ENCODE measurements at places on chromosomes 4 and X.

- DNase-seq: peak; percentile 27
Observed at GRCh38 chrX:123648028-123648810, 84.6 kb downstream of the THOC2 start.

DNA sequence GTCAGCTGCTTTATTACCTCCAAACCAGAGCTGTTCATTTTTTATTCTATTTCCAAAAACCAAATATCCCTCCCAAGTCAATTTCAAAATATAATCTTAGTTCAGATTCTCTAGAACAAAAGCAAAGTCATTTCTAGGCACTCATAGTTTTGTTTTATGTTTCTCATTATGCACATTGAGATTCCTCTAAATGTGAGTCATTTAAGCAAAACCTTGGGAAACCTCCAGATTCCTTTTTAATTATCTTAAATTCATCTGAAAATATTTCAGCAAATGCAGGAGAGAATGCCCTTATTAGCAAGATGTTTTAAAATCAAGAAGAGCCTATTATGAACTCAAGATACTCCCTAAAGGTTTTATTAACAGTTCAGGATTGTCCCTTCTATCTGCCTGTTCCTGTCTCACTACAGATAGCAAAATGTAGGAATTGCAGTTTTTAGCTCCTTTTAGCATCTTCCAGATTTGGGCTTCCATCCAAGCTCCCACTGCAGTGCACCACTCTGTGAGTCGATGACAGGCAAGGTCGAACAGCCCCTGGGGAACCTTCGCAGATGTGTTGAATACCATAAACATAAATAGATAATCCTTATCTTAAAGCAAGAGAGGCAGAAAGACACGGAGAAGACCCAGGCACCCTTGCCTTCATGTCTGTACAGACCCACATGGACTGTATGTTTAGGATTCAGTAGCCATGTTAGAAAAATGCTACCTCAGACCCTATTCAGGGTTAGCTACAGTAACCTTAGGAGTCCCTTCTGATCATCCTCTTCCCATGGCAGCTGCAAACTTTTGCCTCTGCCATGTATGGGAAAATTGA, 11.3 kb upstream of the SLC9A7 start:
- DNase-seq: no peak

- no peak for DNase-seq
Observed at GRCh38 chr4:137514406-137515111, 17.7 kb downstream of the PCDH18 start.

GRCh38 chrX:151695583-151696340, 504 bp downstream of the PRRG3 start:
- DNase-seq: peak; percentile 6

- DNase-seq: no peak
Observed at GRCh38 chr4:55507612-55508011, 39.1 kb downstream of the CLOCK start.

GRCh38 chr4:7341491-7342222, 93.1 kb downstream of the PSAPL1 start:
- no peak for DNase-seq

- no peak for DNase-seq
Observed at GRCh38 chr4:168604496-168605373, 107.9 kb downstream of the PALLD start.

- no peak for DNase-seq
Observed at GRCh38 chrX:151774421-151774820, 39.9 kb downstream of the CNGA2 start.

- DNase-seq: no peak
Observed at GRCh38 chrX:124348182-124348581, 1.8 kb downstream of the SH2D1A start.

DNA sequence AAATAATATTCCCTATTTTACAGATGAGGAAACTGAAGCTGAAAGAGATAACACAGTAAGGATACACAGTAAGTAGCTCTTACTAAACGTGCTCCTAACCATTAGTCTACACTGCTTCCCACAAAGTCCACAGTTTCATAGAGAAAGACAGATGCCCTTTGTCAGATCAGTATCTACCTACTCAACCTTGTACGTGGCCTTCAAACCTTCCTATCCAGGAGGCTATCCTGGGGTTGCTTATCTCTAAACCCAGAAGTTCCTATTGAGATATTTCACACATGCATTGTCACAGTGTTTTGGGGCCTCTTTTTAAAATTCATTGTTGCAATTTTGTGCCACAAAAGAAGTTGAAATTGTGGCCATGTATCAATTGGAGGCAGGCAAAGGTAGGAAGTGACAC, 208.0 kb downstream of the ENOX2 start:
- DNase-seq: no peak

DNA sequence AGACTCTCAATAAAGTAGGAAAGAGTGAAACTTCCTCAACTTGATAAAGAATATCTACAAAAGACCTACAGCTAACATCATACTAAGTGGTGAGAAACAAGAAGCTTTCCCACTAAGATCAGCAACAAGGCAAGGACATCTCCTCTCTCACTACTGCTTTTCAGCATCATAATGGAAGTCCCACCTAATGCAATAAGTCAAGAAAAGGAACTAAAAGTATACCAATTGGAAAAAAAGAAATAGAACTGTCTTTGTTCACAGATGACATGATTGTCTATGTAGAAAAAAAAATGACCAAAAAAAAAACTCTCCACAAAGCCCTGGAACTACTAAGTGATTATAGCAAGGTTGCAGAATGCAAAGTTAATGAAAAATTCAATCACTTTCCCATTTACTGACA, 25.1 kb upstream of the SH3RF1 start:
- no peak for DNase-seq

- DNase-seq: no peak
Observed at GRCh38 chrX:68177542-68177941, 255.8 kb downstream of the OPHN1 start.

DNA sequence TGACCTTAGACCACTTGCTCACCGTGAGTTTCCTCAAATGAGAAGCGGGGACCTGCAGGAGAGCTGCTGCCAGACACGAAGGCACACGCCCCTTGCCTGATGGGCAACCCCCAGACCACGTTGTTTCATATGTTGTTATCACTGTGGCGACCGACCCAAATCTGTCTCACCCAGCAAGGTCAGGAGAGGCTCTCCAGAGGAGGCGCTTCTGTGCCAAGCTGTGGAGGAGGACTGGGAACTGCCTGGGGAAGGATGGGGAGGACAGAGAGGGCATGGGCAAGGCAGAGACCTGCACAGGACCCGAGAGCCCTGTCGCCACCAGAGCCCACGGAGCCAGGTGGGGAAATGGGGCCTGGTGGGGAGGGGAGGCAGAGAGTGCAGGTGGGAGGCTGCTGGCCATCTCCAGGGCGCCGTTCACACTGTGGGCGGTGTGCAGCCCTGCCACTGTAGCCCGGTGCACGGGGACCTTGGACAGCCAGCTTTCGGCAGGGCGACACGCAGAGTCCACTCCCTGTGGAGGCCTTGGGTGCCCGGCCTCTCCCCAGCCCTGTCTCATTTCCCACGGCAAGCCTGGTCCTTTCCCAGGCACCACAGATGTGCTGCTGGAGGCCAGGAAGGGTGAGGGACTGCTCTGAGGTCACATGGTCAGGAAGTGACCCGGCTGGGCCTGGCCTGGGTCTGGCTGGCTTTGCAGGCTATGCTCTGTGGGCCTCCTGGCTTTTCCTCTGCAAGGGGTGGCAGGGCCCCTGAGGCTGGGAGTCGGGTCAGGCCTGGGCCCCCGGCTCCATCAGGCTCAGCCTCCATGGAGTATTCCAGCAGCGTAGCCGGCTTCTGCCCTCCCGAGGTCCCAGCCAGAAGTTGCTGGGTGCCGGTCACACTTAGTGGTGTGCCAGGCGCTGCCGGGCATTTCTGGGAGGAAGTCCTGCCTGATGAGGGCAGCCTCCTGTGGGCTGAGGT, 3.2 kb downstream of the HTRA3 start:
- no peak for DNase-seq

DNA sequence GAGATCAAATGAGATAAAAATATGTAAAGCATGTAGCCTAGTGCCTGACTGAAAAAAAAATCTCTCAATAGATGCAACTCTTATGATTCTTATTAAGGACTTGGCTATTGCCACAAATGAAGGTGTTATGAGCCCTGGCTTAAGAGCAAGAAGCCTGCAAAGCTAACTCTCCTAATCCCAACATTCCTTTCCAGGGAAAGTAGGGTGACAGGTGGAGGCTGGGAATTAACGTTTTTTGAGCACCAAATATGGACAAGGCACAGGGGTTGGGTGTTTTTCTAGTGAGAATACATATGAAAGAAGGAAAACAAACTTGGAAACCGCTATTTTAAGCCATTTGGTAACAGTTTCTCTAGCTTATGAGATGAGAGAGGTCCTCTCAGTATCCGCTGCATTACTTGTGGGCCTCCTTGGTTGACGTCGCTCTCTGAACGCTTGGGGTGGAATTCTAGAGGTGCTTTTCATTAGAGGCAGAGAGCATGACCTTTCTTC, 2.4 kb downstream of the RHOH start:
- no peak for DNase-seq

DNA sequence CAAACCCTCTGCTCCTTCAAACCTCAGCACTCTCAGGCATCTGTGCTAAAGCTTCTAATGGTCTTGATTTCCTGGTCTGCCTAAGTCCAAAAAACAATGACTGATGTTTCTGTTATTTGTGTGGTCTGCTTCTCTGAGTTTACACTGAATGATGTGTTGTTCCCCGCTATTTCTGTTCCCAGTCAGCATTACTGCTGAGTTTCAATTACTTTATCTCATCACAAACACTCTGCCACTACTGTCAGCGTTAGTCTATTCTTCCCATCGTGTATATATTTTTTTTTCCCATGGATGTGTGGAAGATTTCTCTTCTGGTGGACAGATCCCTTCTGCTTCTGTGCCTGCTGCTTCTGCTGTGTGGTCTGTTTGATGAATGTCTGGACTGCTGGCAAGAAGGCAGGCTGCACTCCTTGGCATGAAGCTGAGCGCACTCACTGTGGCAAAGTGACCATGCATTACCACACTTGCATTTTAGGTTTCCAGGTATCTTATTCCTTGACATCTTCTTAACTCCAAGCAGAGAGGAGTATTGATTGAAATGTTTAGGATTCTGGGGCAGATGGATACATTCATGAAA, 106.9 kb upstream of the PAQR3 start:
- DNase-seq: no peak

GRCh38 chrX:153299855-153300254, 21.7 kb downstream of the PNMA6F start:
- no peak for DNase-seq

- DNase-seq: peak; percentile 18
Observed at GRCh38 chr4:154642373-154643009, 30.0 kb upstream of the FGG start.

- peak; percentile 93 for DNase-seq
Observed at GRCh38 chrX:134171661-134172587, 65.1 kb upstream of the CCDC160 start.

- DNase-seq: peak; percentile 60
Observed at GRCh38 chrX:143634309-143634662, 1.6 kb downstream of the SLITRK4 start.

DNA sequence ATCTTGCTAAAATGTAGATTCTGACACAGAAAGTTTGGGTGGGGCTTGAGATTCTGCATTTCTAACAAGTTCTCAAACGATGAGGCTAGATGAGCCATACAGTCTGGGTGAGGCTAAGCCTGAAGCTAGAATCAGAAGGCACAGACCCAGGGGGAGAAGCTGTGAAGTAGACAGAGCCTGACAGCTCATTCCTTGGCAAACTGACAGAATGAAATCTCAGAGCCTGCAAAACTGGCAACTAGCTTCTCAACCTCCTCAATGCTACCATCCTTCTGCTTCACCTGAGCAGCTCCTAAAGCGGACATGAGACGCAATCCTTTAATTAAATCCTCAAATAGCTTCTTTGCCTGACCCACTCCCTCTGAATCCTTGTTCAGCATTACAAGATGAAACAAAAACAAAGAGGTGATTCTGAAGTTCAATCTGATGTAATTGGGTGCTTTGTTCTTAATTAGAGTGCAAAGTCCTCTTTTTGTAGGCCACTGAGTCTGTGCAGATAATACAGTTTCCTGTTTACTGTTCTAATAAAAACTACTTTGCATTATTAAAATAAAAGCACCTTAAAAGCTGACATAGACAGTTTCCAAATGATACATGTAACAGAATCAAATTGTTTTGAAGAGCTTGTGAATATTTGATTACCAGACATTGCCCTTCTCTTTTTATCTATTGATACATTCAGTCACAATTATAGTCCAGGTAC, 71.0 kb upstream of the BMP2K start:
- no peak for DNase-seq

DNA sequence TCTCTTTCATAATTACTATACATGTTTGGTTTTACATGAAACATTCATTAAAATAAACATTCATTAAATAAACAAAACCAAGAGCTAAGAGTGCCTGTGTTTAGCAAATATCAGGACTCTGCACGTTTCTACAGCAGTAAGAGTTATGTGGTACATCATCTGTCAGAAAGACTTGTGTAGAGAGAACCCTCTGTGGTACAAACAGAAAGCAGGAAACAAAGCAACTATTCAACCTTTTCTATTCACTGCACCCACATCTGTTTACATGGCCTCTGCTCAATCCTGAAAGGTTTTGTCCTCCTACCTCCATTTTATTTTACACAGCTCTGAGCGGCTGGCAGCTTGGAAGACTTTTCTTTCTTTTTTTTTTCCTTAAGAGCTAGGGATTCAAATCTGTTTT, 90.7 kb upstream of the PCDH18 start:
- no peak for DNase-seq

- DNase-seq: no peak
Observed at GRCh38 chr4:163755013-163755412, 260.5 kb downstream of the TMA16 start.
